ENCODE measurements at places on chromosomes 1 and 21. TPM values are rescaled to one million over a fixed set of nuclear protein-coding genes. Genes with fewer than 3 reads are reported as not detected.

Gene DIPK1A
- total RNA-seq: 24.6 TPM

Gene NUP210L
- 0.07 TPM for total RNA-seq

Gene CLEC20A
- total RNA-seq: not detected

Gene CBR3
- 5.8 TPM for total RNA-seq

Gene ATP1A4
- total RNA-seq: not detected

Gene SH3BGRL3
- total RNA-seq: 84.3 TPM
